ENCODE measurements at places on chromosomes 12 and 14. TPM values are rescaled to one million over a fixed set of nuclear protein-coding genes. Genes with fewer than 3 reads are reported as not detected.

GRCh38 chr14:97866664-97867063, 1069.5 kb downstream of the VRK1 start:
- DNase-seq = no peak

Gene CCDC196
- not detected for total RNA-seq

DNA sequence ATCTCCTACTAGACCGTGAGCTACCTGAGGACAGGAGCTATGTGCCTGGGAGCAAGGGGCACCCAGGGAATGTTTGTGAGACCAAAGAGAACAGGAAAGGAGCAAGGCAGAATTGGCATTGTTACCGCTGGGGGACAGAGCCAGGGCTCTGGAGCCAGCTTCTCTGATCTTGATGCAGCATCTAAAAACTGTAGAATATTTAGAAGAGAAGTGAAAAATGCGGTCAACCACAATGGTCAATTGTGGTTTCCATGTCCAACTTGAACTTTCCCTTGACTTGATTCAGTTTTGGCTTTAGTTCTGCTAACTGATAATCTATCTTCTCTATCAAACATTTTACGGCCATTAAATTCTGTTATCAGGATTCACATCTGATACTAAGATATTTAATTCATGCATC, 201.2 kb downstream of the ANO4 start:
- DNase-seq = peak; percentile 66

Gene SPIC
- total RNA-seq = not detected

- peak; percentile 97 for DNase-seq
Observed at GRCh38 chr12:12901158-12901791, 9.9 kb downstream of the GPRC5A start.

Gene ARHGAP9
- 2.5 TPM for total RNA-seq

DNA sequence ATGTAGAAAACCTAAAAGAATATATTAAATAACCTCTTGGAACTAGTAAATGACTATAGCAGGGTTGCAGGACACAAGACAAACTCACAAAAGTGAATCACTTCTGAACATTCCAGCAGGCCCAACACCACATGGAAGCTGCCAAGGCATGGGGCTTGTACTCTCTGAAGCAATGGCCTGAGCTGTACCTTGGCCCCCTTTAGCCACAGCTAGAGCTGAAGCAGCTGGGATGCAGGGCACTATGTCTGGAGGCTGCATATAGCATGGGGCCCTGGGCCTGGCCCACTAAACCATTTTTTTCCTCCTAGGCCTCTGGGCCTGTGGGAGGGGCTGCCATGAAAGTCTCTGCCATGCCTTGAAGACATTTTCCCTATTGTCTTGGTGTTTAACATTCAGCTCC, 1067.3 kb downstream of the LRFN5 start:
- no peak for DNase-seq

DNA sequence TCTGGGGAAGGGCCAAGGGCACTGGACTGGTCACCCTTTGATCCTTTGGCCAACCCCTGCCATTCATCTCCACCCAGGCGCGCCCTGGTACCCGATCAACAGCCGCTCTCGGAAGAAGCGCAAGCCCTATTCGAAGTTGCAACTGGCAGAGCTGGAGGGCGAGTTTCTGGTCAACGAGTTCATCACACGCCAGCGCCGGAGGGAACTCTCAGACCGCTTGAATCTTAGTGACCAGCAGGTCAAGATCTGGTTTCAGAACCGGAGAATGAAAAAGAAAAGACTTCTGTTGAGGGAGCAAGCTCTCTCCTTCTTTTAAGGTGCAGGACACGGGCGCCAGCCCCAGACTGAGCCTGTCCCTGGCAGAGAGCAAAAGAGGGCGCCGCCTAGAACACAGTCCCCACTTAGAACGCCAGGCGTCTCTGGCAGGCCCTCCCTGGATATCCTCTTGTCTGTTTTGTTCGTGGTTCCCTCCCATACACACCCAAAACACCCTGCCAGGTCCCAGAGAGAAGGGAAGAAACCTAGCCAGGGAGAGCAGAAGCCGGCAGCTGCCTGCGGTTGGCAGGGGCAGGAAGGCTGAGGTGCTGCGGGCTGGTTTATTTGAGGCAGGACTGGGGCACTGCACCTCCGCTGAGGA, 1.7 kb downstream of the HOXC12 start:
- DNase-seq = no peak

DNA sequence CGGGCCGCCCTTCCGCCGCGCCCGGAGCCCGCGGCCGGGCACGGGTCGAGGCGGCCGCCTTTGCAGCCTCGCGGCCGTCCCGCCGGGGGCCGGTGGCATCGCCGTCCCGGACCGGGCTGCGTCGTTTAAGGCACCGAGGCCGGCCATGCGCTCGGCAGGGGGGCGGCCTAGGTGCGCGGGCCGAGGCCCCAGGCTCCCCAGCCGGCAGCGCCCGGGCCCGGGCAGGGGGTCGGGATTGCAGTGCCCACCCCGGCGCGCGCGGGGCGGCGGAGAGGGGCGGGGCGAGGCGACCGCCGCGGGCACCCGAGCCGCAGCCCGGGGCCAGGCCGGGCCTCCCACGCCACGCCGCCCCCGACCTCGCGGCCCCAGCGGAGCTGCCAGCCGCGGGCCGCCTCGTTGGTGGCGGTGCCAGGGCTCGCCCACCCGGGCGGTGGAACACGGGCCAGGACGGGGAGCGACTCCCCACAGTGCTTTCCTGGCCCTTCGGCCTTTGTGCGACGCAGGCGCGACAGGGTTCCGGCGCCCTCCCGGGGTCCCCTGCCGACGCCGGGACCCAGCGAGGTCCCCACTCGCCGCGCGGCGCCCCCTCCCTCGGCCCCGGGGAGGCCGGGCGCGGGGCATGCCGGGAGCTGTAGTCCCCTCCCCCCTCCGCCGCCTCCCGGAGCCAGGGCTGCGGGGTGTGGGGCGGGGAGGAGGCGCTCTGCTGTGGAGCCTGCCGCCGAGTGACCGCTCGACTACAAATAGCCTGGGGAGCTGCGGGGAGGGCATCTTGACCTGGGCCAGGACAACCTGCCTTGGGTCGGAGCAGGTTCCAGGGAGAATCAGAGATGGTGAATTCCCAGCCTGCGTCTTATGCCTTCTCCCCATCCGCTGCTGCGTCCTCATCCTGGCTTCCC, 769 bp downstream of the FKBP4 start:
- peak; percentile 18 for DNase-seq

- peak; percentile 36 for DNase-seq
Observed at GRCh38 chr12:11758510-11759493, 109.3 kb downstream of the ETV6 start.

Gene CAPS2
- total RNA-seq = 3.1 TPM
